ENCODE measurements at places on chromosomes 7 and 10.
A peak's percentile ranks its signal among the peaks of the same experiment; 100 is the strongest.

DNA sequence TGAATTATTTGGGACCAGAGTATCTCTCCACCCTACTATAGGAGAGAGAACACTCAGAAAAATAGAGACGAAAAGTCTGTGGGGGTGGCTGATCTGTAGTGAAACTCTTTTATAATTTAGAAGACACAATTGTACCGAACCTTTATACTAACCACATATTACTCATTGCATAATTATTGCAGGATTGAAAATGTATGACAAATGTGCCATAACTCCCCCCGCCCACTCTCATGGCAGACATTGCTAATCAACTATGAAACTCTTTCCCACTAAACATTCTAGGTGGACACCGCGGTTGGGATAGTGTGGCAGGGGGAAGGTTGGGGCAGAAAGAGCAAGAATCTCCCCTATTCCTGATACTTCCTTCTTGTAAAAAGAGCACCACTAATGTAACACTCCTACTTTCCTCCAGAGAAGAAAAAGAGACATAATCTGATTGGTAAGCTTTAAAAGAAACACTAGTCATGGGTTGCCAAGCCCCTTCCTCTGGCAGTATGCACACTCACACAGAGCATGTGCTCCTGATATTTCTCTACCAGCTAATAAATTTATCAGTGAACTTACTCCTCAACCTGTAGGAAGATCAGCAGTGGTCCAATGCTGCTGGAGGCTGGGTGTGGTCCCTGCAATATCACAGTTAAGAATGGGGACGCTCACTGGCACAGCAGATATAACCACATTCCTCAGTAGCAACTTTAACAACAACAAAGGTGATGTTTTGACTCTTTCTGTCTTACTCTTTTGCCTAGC lies 18.7 kb upstream of the ARID5B start:
- peak; percentile 35 for DNase-seq

DNA sequence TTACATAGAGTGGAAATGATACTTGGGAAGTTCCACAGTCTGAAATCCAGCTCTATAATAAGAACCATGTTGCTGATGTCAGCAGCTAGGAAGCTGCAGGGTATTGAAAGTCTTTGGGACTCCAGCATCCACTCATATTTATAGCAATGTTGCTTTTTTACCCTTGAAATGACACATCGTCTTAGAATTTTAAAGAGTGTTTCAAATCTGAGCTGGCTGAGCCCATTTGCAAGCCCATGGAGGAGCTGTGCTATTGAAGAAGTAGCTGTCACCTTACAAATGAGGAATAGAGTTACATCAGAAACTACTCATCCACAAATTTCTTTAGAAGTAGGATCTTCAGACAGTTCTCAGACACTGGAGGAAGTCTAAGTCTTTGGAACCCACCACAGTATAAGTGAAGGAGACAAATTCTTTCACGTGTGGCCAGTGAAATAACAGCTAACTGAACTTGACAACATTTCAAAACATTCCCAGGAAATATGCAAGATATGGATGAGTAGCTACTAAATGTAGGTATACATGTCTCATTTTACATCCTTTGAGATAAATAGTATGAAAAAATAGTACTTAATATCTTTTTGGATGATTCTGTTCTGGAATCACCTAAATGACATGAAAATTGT lies 203.6 kb downstream of the ZNF365 start:
- DNase-seq, result peak; percentile 58

GRCh38 chr10:131833013-131833412 lies 67.8 kb upstream of the PPP2R2D start:
- no peak for DNase-seq

- no peak for DNase-seq
Observed at GRCh38 chr10:23540401-23541030, 101.6 kb downstream of the OTUD1 start.

DNA sequence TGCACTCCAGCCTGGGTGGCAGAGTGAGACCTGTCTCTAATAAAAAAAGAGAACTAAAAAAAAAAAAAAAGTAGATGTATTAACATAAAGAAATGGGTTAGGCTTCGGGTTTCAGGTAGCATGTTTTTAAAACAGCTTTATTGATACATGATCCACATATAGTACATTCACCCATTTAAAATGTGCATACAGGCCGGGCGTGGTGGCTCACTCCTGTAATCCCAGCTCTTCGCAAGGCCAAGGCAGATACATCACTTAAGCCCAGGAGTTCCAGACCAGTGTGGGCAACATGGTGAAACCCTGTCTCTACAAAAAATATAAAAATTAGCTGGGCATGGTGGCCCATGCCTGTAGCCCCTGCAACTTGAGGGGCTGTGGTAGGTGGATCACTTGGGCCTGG lies 39.5 kb downstream of the SNX10 start:
- no peak for DNase-seq

- DNase-seq, result peak; percentile 0
Observed at GRCh38 chr7:96910486-96910885, 94.9 kb upstream of the DLX6 start.

DNA sequence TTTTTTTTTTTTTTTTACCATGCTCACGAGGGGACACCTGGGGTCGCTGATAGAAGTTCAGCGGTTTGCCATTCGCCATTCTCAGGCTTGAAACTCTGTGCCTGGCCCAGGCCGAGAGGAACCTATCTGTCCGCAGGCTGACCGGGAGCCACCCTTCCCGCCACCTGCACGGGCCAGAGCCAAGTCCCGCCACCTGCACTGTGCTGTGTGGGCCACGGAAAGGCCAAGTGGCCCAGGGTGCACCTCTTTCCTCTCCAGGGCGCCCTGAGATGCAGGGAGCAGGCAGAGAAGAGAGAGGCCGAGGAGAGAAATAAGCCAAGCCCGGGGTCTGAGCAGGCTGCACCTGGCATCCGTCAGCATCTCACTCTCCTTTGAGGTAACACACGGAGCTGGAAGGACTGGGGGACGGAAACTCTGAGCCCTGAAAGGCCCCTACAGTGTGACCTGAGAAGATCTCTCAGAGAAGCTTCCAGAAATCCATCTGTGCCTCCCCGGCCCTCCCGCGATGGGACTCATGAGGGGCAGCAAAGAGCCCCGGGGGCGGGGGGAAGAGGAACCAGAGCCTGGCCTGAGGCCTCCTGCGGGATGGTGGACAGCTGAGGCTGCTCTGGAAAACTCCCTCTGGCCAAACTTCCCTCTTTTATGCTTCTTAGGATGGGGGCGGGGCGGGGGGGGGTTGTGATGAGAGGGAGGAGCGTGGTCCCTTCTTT lies 46.6 kb downstream of the PRKAG2 start:
- DNase-seq, result no peak

DNA sequence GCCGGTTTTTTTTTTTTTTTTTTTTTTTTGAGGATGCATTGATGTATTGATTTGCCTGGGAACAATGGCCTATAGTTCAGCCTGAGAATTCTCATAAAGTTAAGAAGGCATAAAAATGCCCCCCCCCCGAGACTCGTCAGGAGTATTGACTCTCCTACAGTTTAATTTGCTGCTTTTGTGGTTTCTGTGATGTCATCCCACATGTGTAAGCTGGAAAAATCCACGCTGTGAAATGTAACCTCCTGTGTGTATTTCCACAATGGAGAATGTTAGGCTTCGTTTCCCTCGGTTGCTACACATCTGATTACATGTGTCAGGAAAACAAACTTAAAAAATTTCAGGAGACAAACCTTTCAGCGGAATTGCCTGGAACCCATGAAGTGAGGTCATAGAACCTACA lies 117.9 kb downstream of the FANK1 start:
- peak; percentile 88 for DNase-seq

- no peak for DNase-seq
Observed at GRCh38 chr7:134388336-134389019, 70.4 kb downstream of the AKR1B1 start.
